Left ventricle myocardium inferior (tissue), 1 donor: ENCODE measurements at places on chromosomes 2 and 18. TPM values are rescaled to one million over a fixed set of nuclear protein-coding genes. Genes with fewer than 3 reads are reported as not detected.

GRCh38 chr2:185181901-185182300, 556.7 kb upstream of the FSIP2 start:
- DNase-seq = no peak
- no peak overlapping the region for H3K4me3 ChIP-seq
- H3K27me3 ChIP-seq = no peaks in the 10 kb centered on the region

DNA sequence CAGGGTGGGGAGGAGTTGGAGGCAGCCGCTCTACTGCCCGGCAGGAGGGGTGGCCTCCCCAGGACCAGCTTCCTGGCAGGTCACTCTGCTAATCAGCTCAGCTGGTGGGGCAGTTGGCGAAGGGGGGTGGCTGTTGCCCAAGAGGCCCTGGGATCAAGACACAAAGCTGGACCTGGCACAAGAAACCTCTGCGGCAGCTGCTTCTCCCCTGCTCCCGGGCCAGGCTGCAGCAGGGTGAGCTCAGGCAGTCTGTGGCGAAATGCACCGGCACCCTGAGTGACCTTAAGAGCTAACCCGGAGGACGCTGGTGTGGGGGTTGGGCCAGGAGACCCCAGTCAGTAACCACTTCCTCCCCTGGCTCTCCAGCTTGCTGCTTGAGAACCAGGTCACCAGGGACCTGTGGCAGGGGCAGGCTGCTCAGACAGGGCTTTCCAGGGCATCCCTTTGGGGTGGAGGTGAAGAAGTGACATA, 31.1 kb downstream of the TOGARAM2 start:
- peaks cover 70% of the 10 kb centered on the region for H3K4me1 ChIP-seq

GRCh38 chr18:47953471-47953931, 23.0 kb upstream of the SMAD2 start:
- H3K27me3 ChIP-seq = peaks cover 8% of the 10 kb centered on the region
- peaks cover 6% of the 10 kb centered on the region for H3K4me1 ChIP-seq
- H3K4me3 ChIP-seq = no peak overlapping the region
- no peak overlapping the region for H3K27ac ChIP-seq

- no peaks in the 10 kb centered on the region for H3K36me3 ChIP-seq
- H3K4me1 ChIP-seq = peaks cover 29% of the 10 kb centered on the region
- H3K27me3 ChIP-seq = no peaks in the 10 kb centered on the region
- DNase-seq = no peak
- no peak overlapping the region for H3K4me3 ChIP-seq
Measured at GRCh38 chr2:42566837-42567321, 1.6 kb upstream of the MTA3 start.

GRCh38 chr2:102520009-102520408, 47.0 kb downstream of the SLC9A4 start:
- H3K4me1 ChIP-seq = no peaks in the 10 kb centered on the region
- H3K27me3 ChIP-seq = no peaks in the 10 kb centered on the region
- DNase-seq = no peak

DNA sequence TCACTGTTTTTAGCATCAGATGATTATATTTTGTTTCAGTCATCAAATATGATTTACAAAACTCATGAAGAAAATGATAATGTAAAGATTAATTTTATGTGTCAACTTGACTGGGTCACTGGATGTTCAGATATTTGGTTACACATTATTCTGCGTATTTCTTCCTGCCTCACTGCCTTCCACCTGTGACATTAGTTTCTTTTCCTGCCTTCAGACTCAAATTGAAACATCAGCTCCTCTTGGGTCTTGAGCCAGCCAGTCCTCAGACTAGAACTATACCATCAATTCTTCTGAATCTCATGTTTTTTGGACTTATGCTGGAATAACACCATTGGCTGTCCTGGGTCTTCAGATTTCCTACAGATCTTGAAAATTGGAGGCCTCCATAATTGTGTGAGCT, 96.7 kb downstream of the ZNF385B start:
- H3K27me3 ChIP-seq = no peaks in the 10 kb centered on the region
- H3K36me3 ChIP-seq = no peaks in the 10 kb centered on the region
- DNase-seq = no peak

GRCh38 chr18:21669736-21670285, 34.8 kb downstream of the ABHD3 start:
- H3K36me3 ChIP-seq = no peaks in the 10 kb centered on the region
- H3K4me1 ChIP-seq = peaks cover 9% of the 10 kb centered on the region
- no peaks in the 10 kb centered on the region for H3K27me3 ChIP-seq
- no peak overlapping the region for H3K27ac ChIP-seq
- H3K4me3 ChIP-seq = no peak overlapping the region

DNA sequence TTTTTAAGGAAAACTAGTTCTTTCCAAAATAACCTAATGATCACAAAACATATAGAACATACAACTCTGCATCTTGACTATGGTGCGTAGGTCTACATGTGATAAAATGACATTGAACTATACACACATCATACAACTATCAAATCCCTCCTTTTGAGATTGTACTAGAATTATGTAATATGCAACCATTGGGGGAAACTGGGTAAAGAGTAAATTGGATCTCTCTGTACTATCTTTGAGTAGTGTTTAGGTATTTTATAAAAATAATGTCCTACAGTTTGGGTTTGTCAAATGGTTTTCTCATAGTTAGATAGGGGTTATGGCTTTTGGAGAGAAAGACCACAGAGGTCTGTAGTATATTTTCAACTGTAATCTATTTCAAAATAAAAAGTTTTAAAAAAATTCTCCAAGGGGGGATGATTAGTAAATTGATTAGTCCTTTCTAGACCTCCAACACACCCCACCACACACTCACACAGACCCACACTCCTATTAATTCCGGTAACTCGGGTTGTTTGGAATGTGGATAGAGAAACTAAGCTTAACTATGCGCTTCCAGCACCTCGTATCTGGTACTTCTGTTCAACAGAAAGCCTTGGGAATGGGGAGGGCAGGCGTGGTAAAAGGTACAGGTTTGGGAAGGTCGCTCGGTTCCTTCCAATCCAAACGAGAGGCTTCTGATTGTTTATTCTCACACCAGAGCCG, 695 bp upstream of the BIRC6 start:
- H3K27me3 ChIP-seq = no peaks in the 10 kb centered on the region
- DNase-seq = no peak
- peak overlapping the region; percentile 95 for H3K27ac ChIP-seq
- H3K36me3 ChIP-seq = no peaks in the 10 kb centered on the region
- H3K4me1 ChIP-seq = peaks cover 42% of the 10 kb centered on the region
- peak overlapping the region; percentile 85 for H3K4me3 ChIP-seq

GRCh38 chr2:8872821-8873432, 35.5 kb upstream of the KIDINS220 start:
- no peak overlapping the region for H3K27ac ChIP-seq
- no peaks in the 10 kb centered on the region for H3K36me3 ChIP-seq
- DNase-seq = no peak
- H3K4me3 ChIP-seq = no peak overlapping the region
- H3K4me1 ChIP-seq = no peaks in the 10 kb centered on the region
- H3K27me3 ChIP-seq = no peaks in the 10 kb centered on the region

DNA sequence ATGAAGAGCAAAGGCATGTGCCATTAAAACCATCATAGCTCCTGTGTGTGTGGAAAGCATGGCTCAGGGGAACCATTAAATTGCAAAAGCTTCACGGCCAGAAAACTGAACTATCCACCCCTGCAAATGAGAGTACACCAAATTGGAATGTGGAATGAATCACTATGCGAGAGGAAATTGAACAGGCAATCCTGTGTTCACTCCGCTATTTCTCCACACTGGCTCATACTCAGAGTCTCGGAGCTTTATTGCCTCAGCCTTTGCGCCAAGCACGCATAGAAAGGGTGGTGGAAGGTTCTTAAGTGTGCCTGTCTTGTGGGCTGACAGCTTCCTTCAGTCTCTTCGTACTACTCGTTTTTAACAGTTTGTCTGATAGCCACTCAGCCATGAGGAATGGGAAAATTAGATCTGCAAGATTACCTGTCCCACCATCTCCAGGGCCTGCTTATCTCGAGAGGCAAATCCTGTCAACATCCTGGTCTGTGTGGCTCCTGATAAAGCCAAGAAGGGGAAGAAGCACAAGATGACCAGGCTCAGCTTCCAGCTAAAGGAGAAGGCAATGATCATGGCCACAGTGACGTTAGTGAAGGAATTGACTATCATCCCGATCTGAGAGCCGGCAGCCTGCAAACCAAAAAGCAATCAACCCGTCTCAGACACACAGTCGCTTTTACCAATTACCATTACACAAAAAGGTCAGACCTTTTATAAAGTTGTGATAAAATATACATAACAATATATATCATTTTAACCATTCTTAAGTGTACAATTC, 34.9 kb downstream of the G6PC2 start:
- no peak overlapping the region for H3K4me3 ChIP-seq
- no peaks in the 10 kb centered on the region for H3K4me1 ChIP-seq
- DNase-seq = no peak
- no peak overlapping the region for H3K27ac ChIP-seq
- H3K27me3 ChIP-seq = peaks cover 5% of the 10 kb centered on the region
- H3K36me3 ChIP-seq = no peaks in the 10 kb centered on the region

- peak overlapping the region; percentile 38 for H3K4me3 ChIP-seq
- H3K36me3 ChIP-seq = no peaks in the 10 kb centered on the region
- no peak overlapping the region for H3K27ac ChIP-seq
Measured at GRCh38 chr18:26621161-26622026, 73.0 kb upstream of the KCTD1 start.

DNA sequence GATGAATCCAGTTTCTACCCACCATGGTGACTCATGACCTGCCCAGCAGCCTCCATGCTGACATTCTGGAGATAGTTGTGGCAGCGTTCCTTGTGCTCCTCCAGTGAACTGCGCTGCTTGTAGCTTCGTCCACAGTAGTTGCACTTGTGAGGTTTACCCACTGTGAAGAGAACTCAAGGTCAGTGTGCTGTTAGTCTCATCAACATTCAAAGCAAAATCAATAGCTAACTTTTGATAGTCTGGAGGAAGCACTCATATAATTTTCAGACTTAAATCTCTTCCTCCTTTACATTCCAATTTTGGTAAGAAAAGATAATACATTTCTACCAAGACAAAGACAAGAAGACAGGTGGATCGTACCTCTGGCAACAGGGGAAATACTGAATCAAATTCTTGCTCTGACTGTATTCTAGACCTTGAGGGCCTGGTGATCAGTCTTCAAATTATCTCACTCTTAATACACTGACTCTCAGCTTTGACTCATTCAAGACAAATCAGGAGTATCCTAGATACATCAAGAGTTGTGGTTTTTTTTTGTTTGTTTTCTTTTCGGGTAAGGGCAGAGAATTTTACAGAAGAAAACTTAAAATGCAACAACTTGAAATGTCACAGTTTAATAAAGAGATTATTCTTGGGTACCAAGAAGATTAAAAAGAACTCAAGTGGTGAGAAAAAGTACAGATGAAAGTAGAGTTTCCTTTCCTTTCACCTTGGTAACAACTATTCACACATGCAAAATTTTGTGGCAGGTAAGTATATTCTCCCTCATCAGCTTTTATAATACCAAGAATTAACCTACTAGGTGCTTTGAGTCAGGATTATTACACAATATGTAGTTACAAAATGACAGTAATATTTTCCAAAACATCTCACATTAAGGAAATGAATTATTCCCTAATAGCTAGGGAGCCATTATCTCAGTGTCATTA, 129.2 kb downstream of the IKZF2 start:
- no peak overlapping the region for H3K4me3 ChIP-seq
- no peaks in the 10 kb centered on the region for H3K4me1 ChIP-seq
- no peak overlapping the region for H3K27ac ChIP-seq
- H3K27me3 ChIP-seq = no peaks in the 10 kb centered on the region

- H3K27ac ChIP-seq = no peak overlapping the region
- DNase-seq = no peak
- H3K36me3 ChIP-seq = no peaks in the 10 kb centered on the region
- peaks cover 17% of the 10 kb centered on the region for H3K4me1 ChIP-seq
- peaks cover 99% of the 10 kb centered on the region for H3K27me3 ChIP-seq
Measured at GRCh38 chr2:26566081-26566375, 75.1 kb downstream of the CIB4 start.

DNA sequence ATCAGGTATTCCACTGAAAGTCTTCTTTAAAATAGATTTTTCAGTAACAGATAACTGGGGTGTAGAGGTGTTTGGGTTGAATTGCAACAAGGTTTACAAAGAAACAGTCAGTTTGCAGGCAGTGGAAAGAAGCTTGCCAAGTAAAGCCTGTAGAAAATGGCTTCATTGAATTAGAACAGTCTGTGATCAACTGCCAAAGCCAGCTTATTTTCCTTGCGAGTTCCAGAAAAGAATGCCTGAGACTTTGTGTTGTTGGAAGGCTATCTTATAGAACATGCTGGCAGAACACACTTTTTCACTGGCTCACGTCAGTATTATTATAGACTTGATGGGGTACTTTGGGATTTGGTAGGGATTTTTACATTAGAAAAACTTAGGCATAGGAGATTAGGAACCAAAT, 601.0 kb downstream of the XIRP2 start:
- no peaks in the 10 kb centered on the region for H3K36me3 ChIP-seq
- no peaks in the 10 kb centered on the region for H3K4me1 ChIP-seq
- no peaks in the 10 kb centered on the region for H3K27me3 ChIP-seq
- DNase-seq = no peak
- H3K27ac ChIP-seq = no peak overlapping the region

GRCh38 chr2:118835746-118836410, 11.6 kb downstream of the EN1 start:
- H3K4me3 ChIP-seq = peak overlapping the region; percentile 62
- no peak for DNase-seq
- H3K27me3 ChIP-seq = peaks cover 100% of the 10 kb centered on the region
- H3K4me1 ChIP-seq = peaks cover 16% of the 10 kb centered on the region
- no peak overlapping the region for H3K27ac ChIP-seq
- H3K36me3 ChIP-seq = no peaks in the 10 kb centered on the region

DNA sequence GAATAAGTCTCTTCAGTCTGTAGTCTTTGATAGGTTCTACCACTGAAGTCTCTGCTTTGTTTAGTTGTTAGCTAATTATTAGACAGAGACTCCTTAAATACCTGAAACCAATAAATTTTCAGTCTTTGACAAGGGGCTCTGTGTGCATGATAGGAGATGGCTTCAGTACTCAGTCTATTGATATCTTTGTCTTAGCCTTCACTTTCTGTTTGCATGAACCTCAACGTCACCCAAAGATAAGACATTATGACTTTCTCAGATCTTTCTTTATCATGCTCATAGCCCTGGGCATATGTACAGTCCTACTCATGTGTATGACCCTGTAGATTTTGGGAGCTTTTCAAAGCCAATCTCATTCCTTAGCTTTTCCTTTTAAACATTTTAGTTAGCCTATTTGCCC, 183.5 kb upstream of the GCFC2 start:
- no peaks in the 10 kb centered on the region for H3K4me1 ChIP-seq
- DNase-seq = no peak
- no peaks in the 10 kb centered on the region for H3K36me3 ChIP-seq
- no peak overlapping the region for H3K4me3 ChIP-seq
- H3K27ac ChIP-seq = no peak overlapping the region

GRCh38 chr2:28004086-28004485, 113.6 kb downstream of the BABAM2 start:
- H3K4me3 ChIP-seq = no peak overlapping the region
- peaks cover 16% of the 10 kb centered on the region for H3K4me1 ChIP-seq
- H3K27me3 ChIP-seq = no peaks in the 10 kb centered on the region
- no peaks in the 10 kb centered on the region for H3K36me3 ChIP-seq

The EPB41L3 gene
- 6.3 TPM for total RNA-seq

The CNOT11 gene
- total RNA-seq = 33.8 TPM

The AMER3 gene
- total RNA-seq = not detected

The MPP4 gene
- not detected for total RNA-seq

The COL4A4 gene
- total RNA-seq = 8.9 TPM

The EPHA4 gene
- 40.6 TPM for total RNA-seq

The ARHGAP28 gene
- 1.5 TPM for total RNA-seq

The ALLC gene
- not detected for total RNA-seq

The ABCG5 gene
- total RNA-seq = not detected

The SPATA3 gene
- not detected for total RNA-seq

The FZD7 gene
- total RNA-seq = 35.2 TPM

The REG3A gene
- total RNA-seq = not detected

The ARHGAP25 gene
- total RNA-seq = 5.3 TPM

The NEUROD1 gene
- not detected for total RNA-seq

The FBLN7 gene
- 0.60 TPM for total RNA-seq
